Activated naive CD8-positive, alpha-beta T cell treated with anti-CD3 and anti-CD28 coated beads, Interleukin-2, amount 50 U/mL, for 16 hours (primary cell): ENCODE measurements at places on chromosomes 3 and 15.

DNA sequence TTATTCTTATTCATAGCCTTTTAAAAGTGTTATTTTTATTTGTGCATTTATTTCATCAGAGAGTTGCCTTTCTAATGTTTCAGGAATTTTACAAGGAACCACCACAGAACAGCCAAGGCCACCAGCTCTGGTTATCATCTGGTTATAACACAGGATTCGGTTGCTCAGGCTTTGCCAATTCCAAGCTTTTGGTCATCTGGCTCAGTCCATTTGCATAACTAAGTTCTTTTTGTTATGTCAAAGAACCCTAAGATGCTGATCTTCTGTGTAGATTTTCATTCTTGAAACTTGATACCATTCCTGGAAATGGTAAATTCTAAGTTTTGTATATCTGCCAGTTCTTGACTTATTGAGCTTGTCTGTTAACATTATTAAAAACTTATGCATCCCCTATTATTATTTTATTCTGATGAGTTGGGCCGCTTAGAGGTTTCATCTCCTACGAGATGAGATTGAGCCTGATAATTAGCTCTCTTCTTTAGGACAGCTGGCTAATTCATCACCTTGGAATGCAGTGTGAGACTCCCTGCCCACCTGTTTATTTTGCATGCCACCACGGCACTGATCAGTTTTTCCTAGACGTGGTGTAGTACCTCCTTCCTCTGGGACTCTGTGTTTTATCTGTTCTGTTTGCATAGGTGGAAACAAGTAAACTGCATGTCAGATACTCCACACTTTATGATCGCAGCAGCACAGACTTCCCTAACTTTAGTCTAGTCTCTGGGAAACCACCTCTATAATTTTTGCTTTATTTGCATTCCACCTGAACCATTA lies 264.8 kb downstream of the SLCO3A1 start:
- no peak for DNase-seq

GRCh38 chr15:98914626-98915025 lies 93.0 kb downstream of the PGPEP1L start:
- no peak for DNase-seq

- no peak for DNase-seq
These were observed 22.3 kb downstream of the ANKDD1A start for GRCh38 chr15:64934023-64934422.

DNA sequence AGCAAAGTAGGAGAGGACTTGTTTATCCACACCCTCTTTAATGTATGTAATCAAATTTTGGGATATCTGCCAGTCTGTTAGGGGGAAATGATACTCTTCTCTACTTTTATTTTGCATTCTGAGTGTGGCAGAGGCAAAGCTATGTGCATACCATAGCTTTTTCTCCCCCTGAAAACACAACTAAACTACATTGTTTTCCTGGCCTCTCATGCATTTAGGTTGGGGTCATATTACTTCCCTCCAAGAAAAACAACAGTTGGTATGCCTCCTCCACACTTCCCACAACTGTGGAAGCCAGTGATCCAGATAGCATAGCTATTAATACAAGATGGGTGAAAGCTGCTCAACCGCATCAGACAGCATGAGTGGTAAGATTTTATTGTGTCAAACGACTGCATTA lies 6.9 kb downstream of the RPL15 start:
- DNase-seq = no peak
